ENCODE measurements at places on chromosomes 6 and 20. TPM values are rescaled to one million over a fixed set of nuclear protein-coding genes. Genes with fewer than 3 reads are reported as not detected.

MAS1 gene
- not detected for total RNA-seq

FOXS1 gene
- not detected for total RNA-seq

SIRPD gene
- total RNA-seq, result not detected

MEI4 gene
- total RNA-seq, result 0.47 TPM

LPA gene
- 2.5 TPM for total RNA-seq

MMP24 gene
- 0.55 TPM for total RNA-seq

DNMT3B gene
- total RNA-seq, result 3.4 TPM

FILIP1 gene
- total RNA-seq, result 11.3 TPM

CST3 gene
- 544 TPM for total RNA-seq

COL21A1 gene
- total RNA-seq, result 9.3 TPM

BPIFB2 gene
- total RNA-seq, result not detected

FNDC11 gene
- 1.6 TPM for total RNA-seq

HMGCLL1 gene
- 0.57 TPM for total RNA-seq

BMP7 gene
- total RNA-seq, result 32.0 TPM

USP49 gene
- 6.0 TPM for total RNA-seq

LINC00237 gene
- not detected for total RNA-seq

OPN5 gene
- total RNA-seq, result not detected

HDDC2 gene
- total RNA-seq, result 83.1 TPM

ECT2L gene
- total RNA-seq, result 0.18 TPM

RAE1 gene
- 26.3 TPM for total RNA-seq

RHAG gene
- not detected for total RNA-seq

DHX35 gene
- 14.1 TPM for total RNA-seq

HLA-DQA2 gene
- 5.7 TPM for total RNA-seq

GINS1 gene
- 3.8 TPM for total RNA-seq

SYCP2 gene
- 3.2 TPM for total RNA-seq

LRRC73 gene
- total RNA-seq, result 0.57 TPM

PROCR gene
- total RNA-seq, result 17.6 TPM

BPIFA2 gene
- not detected for total RNA-seq

PBOV1 gene
- total RNA-seq, result not detected

BNIP5 gene
- not detected for total RNA-seq

TINAG gene
- total RNA-seq, result not detected

LTA gene
- not detected for total RNA-seq
